ENCODE measurements at places on chromosomes 5 and 9.

GRCh38 chr5:16160706-16161105 lies 18.9 kb downstream of the MARCHF11 start:
- peak; percentile 90 for DNase-seq

DNA sequence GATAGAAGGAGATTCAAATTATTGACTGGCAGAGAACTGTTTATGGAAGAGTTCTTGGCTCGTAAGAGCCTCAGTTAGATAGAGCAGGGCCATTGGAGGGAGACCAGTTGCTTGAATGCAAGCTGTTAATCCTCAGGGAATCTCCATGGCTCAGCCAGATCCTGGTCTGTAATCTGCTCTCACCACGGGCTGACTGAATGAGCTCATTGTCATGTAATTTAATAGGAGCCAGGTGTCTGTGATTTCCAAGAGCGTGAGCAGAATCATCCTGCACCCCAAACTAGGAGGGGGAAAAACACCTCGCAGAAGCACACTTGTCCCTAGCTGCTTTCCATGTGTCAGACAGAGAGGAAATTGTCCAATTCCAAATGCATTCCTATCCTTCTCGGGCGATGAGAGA lies 19.1 kb upstream of the KCNMB1 start:
- DNase-seq = no peak

GRCh38 chr9:21160178-21160577 lies 6.3 kb downstream of the IFNA21 start:
- peak; percentile 18 for DNase-seq

DNA sequence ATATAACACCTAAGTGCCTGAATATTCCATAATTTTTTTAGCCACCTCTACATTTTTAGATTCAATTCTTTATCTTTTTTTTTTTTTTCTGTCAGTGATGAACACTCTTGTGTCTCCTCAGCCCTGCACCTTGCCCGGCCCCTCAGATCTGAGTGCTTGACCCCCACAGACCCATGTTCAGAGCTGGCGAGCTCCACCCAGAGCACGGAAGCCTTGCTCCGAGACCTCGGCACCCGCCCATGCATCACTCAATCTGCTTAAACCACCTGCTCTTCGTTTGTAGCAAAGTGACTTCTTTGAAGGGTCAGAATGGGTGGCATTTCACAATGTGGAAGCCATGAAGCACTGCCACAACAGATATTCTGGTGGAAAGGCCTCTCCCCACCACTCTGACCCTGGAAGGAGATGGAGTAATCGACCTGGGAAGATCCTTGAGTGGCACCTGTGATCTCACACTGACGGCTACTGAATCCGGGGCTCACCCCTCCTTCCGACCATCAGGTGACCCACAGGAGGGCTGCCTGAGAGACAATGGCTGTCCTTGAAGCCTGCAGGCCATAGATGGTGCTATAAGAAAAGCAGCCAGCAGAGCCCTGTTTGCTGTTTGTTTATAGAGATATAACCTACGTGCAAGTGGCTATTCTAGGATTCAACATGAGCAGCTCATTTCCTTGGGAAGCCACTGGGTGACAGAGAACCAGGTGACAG lies 261.1 kb upstream of the IRX4 start:
- DNase-seq = no peak

GRCh38 chr9:27566118-27566517 lies 7.2 kb downstream of the C9orf72 start:
- no peak for DNase-seq

GRCh38 chr9:107422189-107423185 lies 67.1 kb downstream of the KLF4 start:
- peak; percentile 83 for DNase-seq

DNA sequence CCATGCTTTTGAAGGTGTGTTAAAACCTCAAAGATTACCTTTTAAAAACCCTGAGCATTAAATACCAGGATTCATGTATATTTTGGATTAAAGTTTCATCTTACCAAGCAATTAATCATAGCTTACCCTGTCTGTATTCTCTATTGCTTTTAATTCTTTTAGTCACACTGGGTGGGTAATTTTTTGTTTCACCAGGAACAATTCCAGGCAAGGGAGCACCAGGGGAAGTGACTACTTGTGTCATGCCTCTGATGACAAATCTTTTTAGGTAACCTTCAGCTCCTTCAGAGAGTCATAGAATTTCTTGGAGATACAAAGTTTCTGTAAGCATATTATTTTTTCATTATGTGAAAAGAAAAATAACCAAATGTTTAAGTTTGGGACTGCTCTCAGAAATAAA lies 33.4 kb upstream of the ANXA1 start:
- no peak for DNase-seq

- DNase-seq = peak; percentile 22
Observed at GRCh38 chr9:75451505-75451904, 363.2 kb downstream of the OSTF1 start.

DNA sequence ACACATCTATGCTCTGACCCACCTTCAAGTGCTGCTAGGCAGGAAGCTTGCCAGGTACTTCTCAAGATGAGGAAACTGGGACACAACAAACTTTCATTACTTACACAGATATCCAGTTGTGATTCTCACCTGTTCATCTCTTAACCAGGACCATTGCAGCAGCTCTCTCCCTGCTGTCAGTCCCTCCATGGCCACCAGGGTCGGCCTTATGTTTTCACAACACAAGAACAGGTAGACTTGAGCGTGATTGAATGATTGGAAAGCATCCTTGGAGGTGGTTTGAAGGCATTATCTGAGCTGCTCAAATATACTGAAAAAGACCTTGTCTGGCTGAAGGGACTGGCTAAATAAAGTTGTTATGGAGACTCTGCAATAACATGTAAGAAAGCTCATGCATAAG lies 94.4 kb downstream of the MTREX start:
- no peak for DNase-seq

GRCh38 chr9:108395421-108395820 lies 460.4 kb downstream of the ACTL7B start:
- no peak for DNase-seq

DNA sequence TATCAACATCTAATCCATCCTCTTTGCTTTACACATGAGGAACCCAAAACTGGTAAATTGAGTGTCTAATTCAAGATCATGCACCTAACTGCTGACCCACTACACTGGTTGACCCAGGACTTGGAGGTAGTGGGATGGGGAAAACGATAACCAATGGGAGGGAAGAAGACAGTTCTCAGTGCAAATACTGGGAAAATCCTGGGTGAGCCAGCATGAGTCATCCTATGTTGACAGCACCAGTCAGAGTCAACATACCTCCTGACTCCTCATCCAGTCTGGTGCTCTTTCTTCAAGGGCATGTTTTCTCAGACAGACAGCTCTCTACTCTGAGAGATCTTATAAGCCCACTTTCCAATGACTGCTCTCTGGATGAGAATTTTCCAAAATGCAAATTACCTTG lies 232.8 kb upstream of the PTGER4 start:
- no peak for DNase-seq

DNA sequence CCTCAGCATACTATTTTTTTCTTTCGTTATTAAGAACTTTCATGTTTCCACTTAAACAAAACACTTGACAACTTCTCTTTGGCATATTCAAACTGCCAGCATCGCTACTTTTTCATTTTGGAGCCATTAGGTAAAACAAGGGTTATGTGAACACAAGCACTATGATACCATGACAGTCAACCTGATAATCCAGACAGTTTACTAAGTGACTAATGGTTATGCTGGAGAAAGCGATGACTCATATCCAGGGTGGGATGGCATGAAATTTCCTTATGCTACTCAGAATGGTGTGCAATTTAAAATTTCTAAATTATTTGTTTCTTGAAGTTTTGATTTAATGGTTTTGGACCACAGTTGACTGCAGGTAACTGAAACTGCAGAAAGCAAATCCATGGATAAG lies 29.9 kb upstream of the PRSS3 start:
- no peak for DNase-seq

DNA sequence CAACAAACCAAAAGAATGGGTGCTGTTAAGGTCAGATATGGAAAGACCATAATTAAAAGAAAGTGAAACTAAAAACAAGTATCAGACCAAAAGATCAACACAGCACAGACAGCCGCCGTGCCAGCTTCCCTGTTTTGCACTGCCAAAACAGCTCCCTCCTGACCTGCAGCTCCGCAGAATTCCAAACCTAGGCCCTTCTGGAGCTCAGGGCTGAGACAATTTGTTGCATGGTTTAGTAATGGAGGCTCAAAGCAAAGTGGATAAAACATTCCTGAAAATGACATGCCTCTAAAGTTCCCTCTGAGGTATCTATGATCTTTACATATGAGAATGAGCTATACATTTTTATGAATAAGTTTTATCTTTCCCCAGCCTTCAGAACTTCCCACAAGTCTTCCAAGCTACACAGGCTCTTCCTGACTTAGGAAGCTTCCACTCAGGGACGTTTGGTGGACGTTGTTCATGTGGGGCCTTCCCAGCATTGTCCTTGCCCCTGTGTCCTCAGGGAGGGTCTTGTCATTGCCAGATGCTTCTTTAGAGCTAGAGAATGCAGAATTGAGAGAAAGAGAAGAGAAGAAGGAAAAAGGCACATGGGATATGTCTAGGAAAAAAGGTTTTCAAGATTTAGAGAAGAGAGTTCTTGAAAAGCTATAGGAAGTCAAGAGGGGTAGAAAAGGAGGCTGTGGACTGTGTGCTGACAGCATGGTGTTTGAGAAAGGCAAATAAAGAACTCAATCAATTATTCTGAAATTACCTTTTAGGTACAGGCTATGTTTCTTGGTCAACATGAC lies 28.4 kb upstream of the SSBP2 start:
- no peak for DNase-seq

DNA sequence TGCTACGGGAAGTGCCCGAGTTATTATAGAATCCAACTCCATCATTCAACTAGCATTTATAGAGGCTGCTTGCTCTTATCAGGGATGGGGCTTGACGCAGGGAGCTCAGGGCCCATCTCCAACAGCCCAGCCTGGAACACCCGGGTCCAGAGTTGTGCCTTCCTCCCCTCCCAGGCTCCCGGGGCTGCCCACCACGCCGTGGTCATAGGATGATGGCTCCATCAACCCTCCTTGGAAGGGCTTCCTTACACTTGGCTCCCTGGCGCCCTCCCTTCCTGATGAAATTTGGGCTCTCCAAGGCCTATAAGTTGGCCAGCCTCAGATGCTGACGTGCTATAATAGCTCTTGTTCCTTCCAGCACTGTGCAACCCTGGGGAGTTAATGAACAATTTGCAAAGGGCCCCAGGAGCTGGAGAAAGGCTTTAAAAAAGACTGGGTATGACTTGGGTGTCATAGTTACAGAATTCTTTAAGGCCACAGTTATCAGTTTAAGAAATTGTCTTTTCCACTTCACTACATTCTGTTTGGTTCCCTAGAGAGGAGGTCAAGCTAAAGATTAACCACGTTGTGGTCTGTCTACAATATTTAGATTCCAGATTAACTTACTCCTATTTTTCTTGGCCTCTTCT lies 42.5 kb upstream of the GADD45G start:
- DNase-seq = no peak

- DNase-seq = no peak
Observed at GRCh38 chr5:116488356-116489041, 86.1 kb downstream of the SEMA6A start.

DNA sequence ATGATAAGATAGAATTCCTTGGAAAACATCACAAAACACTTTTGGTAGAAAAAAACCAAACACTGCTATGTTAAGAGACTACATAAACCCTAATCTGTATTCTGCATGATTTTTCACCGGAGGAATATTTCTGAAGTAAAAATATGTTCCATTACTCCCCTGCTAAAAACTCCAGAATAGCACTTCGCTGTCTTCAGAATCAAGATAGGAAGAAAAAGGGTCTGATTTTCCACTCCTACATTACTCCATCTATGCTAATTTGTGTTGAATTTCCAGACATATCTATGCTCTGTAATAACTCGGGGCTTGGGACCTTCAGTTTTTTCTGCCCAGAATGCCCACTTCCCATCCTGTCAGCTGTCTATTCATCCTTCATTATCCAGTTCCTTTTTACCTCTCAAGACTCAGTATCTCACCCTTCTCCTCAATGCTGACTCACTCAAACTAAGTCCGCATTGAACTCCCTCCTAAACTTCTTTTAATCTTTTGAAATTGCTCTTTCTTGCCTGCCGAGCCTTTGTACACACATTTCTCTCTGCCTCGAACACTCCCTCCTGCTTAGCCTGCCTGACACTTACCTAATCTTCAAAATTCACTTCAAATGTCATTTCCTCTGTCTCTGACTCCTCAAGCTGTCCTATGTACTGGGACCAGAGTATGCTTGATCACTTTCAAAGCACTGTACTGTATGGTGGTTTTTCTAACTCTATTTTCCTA lies 171.0 kb downstream of the ARRDC3 start:
- DNase-seq = no peak

DNA sequence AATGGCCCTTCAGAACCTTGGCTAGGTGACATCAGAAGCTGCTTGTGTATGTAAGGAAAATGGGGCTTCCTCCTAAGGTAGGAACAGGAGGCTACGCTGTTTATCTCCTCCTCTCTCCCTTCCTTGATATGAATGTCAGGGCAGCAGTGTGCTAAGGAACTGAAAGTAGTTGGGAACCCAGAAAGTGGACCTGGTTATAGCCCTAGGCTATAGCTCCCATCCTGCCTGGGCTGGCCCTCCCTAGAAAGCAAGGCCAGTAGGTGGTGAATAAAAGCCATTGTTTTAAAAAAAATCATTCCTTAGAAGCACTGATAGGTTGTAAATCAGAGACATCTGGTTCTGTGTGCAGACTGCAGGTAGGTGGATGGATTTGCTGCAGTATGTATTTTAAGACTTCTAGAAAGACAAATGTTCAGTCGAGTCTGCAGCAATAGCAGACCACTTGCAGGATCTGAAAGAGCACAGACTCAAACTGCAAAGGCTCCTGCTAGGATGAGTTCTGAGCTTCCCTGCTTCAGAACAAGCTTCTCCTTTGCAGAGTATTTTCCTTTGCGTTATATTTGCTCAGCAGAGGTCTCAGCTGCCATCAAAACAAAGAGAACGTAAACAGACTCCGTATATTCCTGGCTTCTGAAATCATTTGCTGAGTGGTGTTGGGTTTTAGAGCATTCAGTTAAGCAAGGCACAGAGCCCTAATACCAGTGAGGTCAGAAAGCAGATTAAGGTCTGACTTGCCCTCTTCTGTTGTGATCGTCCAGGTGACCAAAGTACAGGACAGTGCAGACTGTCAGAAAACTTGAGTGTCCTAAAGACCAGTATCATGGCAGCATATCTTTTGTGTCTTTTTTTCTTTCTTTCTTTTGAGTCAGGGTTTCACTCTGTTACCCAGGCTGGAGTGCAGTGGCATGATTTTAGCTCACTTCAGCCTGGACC lies 20.1 kb upstream of the CFAP157 start:
- DNase-seq = peak; percentile 7

GRCh38 chr5:15547261-15547839 lies 47.4 kb downstream of the FBXL7 start:
- DNase-seq = no peak

DNA sequence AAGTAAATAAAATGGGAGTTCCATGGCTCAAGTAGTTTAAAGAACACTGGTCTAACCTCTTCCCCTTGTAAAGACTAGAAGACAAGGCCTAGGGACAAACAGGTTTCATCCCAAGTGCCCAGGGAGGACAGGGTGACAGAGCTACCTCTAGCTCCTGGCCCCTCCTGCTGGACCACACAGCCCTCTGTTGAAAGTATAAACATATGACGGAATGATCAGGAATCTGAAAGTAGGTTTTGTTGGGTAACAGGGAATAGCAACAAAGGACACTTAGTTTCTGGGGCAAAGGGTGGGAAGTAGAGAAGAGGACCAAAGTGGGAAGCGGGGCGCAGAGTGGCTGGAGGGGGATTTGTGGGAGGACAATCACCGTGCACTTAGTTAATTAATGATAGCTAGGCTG lies 67.0 kb upstream of the DAB2IP start:
- no peak for DNase-seq

- no peak for DNase-seq
Observed at GRCh38 chr5:50727149-50727496, 60.7 kb downstream of the PARP8 start.
